T-cell (primary cell): ENCODE measurements at places on chromosomes 4 and X. TPM values are rescaled to one million over a fixed set of nuclear protein-coding genes. Genes with fewer than 3 reads are reported as not detected.

FAM114A1 gene
- total RNA-seq = not detected

USP9X gene
- total RNA-seq = 59.8 TPM

RAI2 gene
- total RNA-seq = 2.3 TPM

MAP7D3 gene
- total RNA-seq = 6.7 TPM

RGN gene
- total RNA-seq = not detected

FOXR2 gene
- total RNA-seq = not detected

CLDN24 gene
- total RNA-seq = not detected

ANXA3 gene
- total RNA-seq = 0.79 TPM

SUPT20HL1 gene
- not detected for total RNA-seq

MAGEB5 gene
- total RNA-seq = not detected

MAGEA3 gene
- total RNA-seq = not detected

DMRTC1B gene
- 2.6 TPM for total RNA-seq

AKAP4 gene
- not detected for total RNA-seq

SOD3 gene
- total RNA-seq = 0.23 TPM

FHIP1A gene
- 1.1 TPM for total RNA-seq

ADH1A gene
- total RNA-seq = not detected

GPR50 gene
- total RNA-seq = not detected

USP51 gene
- total RNA-seq = 2.1 TPM

C4orf51 gene
- total RNA-seq = not detected

ASB12 gene
- total RNA-seq = not detected

TNIP2 gene
- total RNA-seq = 65.3 TPM

CCKAR gene
- not detected for total RNA-seq

LETM1 gene
- total RNA-seq = 60.3 TPM

FNIP2 gene
- 11.1 TPM for total RNA-seq

PRDM5 gene
- 1.2 TPM for total RNA-seq

H2BW2 gene
- total RNA-seq = not detected

CLGN gene
- total RNA-seq = not detected

CT55 gene
- total RNA-seq = not detected

ARHGAP24 gene
- total RNA-seq = 1.8 TPM

NPNT gene
- total RNA-seq = 0.88 TPM

PNMA3 gene
- total RNA-seq = 9.9 TPM

ESX1 gene
- total RNA-seq = not detected

GAGE12E gene
- total RNA-seq = not detected

IL2RG gene
- total RNA-seq = 312 TPM

BEND2 gene
- total RNA-seq = not detected

RAB41 gene
- total RNA-seq = not detected
